ENCODE measurements at places on chromosomes 5 and 9.

GRCh38 chr9:23638837-23639426 is 187.1 kb downstream of the ELAVL2 start:
- no peak for DNase-seq

GRCh38 chr5:158380661-158381060 is 521.7 kb upstream of the CLINT1 start:
- DNase-seq: no peak

GRCh38 chr5:72378639-72379289 is 58.6 kb downstream of the PTCD2 start:
- no peak for DNase-seq

DNA sequence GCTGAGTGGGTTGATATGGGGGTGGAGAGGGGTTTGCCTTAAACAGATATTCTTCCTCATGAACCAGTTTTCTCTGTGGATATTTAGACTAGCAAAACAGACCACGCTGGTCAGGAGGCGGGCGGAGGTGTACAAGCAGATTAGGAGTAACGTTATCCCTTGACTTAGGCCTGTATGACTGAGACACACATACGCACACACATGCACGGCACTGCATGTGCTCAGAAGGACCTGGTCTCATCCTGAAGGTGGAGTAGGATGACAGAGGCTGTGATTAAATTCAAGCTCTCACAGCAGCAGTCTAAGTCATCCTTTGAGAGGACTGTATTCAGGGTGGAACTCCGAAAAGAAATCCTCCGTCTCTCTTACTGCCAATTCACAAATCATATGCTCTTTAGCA is 209.7 kb downstream of the DIRAS2 start:
- no peak for DNase-seq

DNA sequence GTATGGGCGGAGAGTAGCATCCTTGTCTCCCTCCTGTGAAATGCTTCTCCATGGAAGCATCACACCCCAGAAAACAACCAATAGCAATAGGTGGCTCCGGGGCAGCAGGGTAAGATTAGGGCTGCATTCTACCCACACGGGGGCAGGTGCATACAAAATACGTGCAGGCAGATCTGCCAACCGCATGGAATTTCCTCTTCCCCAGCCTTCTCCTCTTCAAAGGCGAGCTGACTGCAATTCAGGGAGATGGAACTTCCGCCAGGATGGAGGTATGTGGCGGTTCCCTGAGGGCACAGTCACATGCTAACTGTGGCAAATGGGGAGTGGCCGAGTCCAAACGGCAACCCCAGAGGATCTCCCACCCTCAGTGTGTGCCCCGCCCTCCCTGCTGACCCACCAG is 81.5 kb downstream of the LMNB1 start:
- DNase-seq: no peak

DNA sequence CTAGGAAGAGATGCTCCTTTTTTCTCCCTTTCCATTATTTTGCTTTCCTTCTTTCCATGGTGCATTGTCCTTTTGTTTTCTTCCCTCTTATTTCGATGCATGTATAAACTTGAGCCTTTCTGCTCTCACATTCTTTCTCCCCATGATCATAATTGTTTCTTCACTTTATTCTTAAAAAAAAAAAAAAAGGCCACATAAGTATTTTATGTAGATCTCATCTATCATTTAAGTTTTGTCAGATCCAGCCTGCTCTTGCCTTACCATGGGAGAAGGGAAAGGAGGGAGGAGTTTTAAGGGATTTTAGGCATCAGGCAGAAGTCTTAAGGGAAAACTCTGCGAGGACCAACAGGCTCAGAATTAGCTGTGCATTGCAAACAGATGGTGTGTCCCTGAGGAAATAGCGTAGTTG is 11.1 kb downstream of the TGFBR1 start:
- DNase-seq: no peak

- DNase-seq: no peak
Observed at GRCh38 chr5:124398460-124398859, 348.0 kb downstream of the ZNF608 start.

GRCh38 chr9:96089452-96090085 is 212.4 kb downstream of the HSD17B3 start:
- DNase-seq: no peak

GRCh38 chr9:81083067-81083466 is 606.3 kb downstream of the TLE1 start:
- DNase-seq: no peak

DNA sequence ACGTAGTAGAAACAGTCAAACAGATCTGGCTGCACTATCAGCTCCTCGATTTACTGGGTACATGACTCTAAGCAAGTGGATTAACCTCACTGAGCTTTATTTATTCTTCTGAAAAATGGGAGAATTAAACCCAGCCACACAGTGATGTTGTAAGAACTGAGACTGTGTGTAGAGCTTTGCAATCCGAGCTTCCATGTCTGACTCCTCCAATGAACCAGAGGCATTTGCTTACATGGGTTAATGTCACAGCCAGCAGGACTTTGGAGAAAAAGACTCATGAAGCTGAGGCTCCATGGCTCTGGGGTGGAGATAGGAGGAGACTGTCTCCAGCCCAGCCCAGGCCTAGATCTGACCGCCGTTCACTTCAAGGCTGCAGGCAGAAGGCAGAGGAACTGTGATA is 201.3 kb downstream of the CDK5RAP2 start:
- DNase-seq: no peak

GRCh38 chr5:181233801-181234454 is 9.8 kb downstream of the RACK1 start:
- no peak for DNase-seq
